Renal pelvis (tissue), 12 donors: ENCODE measurements at places on chromosomes 3 and 15.

DNA sequence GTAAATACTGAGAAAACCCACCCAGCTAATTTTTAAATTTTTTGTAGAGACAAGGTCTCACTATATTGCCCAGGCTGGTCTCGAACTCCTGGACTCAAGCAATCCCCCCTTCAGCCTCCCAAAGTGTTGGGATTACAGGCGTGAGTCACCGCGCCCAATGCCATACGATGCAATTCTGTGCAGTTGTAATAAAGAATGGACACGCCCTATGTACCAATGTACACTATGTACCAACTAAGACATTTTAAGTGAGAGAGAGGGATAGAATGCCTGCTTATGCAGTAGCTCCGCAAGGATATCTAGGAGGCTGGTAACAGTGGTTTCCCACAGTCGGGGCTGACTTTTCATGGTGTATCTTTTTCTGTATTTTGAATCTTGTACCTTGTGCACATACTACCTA lies 14.6 kb downstream of the ZNF710 start:
- DNase-seq = no peak

DNA sequence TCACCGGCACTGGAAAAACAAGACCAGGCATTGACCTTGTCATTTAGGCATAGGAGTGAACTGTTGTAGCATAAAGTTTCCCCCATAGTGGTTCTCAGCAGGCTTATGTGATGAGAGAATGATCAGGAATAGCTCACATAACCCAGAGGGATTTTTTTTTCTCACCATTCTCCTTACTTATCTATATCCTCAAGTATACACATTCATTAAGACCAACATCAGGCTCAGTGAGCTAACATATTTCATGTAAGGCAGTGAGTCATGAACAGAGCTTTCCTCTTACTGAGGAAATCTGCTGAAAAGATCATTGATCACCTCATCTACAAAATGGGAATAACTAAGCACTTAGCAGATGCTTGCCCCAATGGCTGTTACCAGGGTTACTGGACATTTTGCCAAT lies 396.6 kb upstream of the TMCO5A start:
- no peak for DNase-seq

GRCh38 chr3:63642488-63642887 lies 10.0 kb upstream of the SNTN start:
- DNase-seq = no peak

DNA sequence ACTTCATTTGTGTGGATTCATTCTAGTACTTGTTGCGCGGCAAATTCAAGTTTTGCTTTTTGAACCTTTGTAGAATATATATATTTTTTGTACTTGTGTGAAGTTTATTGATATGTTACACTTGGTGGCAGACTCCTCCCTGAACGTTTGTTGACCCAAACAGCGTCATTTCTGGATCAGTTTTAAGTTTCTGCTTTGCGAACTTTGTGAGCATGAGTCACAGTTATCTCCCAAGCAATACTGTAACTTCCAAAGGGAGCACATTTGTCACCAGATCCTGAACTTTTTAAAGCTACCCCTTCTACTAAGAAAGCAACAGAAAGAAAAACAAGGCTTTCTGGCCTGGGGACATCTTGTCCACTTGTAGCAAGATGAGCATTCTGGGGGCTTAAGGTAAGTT lies 74.8 kb upstream of the CACNA2D3 start:
- no peak for DNase-seq

DNA sequence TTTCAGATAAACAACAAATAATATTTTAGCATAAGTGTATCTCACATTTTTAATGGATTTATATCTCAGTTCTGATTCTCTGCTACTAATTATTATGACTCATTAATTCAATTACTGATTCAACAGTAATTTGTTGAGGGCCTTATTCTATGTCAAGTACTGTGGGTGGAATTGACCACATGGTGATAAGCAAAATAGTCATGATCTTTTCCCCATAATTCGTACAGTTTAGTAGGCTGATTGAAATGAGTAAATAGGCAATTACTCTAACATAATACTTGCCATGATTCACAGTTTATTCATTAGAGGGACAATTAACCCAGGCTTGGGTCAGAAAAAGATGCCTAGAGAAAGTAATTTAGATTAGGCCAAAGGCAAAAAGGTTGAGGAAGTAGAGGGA lies 60.9 kb upstream of the SLC4A7 start:
- no peak for DNase-seq

GRCh38 chr3:126355251-126355650 lies 2.0 kb downstream of the KLF15 start:
- no peak for DNase-seq

GRCh38 chr15:38398134-38398533 lies 55.8 kb upstream of the FAM98B start:
- no peak for DNase-seq

- DNase-seq = no peak
These were observed 31.3 kb upstream of the ST3GAL6 start for GRCh38 chr3:98731720-98732285.

- no peak for DNase-seq
These were observed 32.6 kb downstream of the HERC1 start for GRCh38 chr15:63801171-63801570.

DNA sequence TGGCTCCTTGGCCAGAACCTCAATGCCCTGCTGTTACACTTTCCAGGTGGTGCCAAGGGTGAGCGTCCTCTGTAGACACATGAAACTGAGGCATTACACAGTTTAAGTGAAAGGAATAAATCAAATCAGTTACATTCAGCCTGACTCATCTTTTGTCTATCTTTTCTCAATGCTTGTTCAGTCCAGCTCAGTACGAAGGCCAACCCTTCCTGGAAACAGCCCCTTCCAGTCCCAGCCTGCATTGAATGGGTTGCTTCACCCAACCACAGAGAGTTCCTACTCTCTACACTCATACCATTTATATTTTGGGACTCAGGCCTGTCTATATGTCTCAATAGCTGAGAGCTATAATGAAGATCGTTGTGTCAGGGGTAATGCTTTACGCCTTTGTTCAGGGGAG lies 363.6 kb downstream of the RORA start:
- DNase-seq = no peak

DNA sequence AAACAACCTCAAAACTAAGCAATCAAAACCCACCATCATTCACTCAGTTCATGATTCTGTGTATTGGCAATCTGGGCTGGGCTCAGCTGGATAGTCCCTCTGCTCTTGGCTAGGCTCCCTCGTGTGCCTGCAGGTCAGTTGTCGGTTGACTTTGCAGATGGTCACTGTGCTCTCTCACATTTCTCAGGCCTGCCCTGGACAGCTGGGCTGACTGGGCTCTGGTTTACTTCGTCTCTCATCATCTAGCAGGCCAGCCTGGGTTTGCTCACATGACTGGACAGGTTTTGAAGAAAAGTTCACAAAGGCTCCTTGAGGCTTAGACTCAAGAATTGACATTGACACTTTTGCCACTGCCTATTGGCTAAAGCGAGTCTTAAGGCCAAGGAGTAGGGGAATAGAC lies 105.0 kb upstream of the CTNNB1 start:
- no peak for DNase-seq

DNA sequence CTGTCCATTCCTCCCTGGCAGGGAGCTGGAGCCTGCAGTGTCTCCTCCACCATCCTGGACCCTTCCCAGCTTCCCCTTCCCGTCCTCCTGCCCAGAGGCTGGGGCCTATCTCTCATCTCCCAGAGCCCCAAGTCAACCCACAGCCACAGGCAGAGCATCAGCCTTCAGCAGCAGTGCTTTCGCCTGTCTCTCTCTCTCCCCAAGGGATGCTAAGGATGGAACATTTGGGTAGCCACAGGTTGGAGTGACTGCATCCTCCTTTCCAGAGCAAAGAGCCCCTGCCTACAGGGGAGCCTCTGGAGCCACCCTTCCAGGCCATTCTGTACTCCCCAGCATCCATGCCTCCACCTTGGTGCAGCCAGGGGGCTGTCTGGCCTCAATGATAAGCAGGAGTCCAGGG lies 4.2 kb downstream of the PLCB2 start:
- DNase-seq = no peak
